ENCODE measurements at places on chromosomes 13 and 19. TPM values are rescaled to one million over a fixed set of nuclear protein-coding genes. Genes with fewer than 3 reads are reported as not detected.

Gene CTXN1
- not detected for total RNA-seq

Gene BST2
- 0.45 TPM for total RNA-seq

DNA sequence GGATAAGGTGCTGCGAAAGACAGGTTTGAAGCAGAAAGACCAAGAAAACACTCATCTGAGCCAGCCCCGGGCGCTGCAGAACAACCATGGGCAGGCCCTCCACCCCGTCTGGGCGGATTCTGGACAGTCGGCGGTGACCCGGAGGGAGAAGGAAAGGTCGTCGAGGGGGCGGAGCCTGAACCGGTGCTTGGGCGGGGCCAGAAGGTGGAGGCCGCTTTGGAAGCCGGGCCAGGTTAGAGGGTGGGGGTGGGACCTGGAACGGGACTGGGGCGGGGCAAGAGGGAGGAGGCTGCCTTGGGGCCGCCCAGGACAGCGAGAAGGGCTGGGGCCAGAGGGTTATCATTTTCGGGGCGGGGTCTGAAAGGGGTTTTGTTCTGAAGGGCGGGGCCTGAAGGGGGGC lies 5.0 kb upstream of the ZNF765 start:
- DNase-seq: no peak

- no peak for DNase-seq
Observed at GRCh38 chr19:45163156-45163555, 2.4 kb upstream of the NKPD1 start.

Gene F10
- total RNA-seq: 3.9 TPM

Measured in SJSA1 (cell line).